ENCODE measurements at places on chromosomes 7 and 10.

- no peak for DNase-seq
Measured at GRCh38 chr10:110841767-110842267, 29.9 kb upstream of the PDCD4 start.

- no peak for DNase-seq
Measured at GRCh38 chr10:110397856-110398255, 93.1 kb upstream of the SMNDC1 start.

DNA sequence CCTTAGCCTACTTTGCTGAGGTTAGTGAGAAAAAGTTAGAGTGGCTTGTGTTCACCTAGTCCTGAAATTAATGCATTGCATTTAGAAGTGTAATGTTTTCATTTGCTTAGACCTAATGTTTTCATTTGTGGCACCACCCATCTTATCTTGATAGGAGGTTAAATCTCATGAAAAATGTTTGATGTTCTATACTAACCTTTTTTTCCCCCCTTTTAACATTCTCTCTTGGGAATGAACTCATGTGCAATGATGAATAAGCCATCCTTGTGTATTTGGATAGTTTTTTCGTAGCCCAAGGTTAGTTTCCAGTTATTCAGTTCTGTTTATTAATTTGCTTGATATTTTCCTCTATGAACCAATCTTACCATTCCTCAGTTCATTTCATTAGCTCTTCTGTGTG, 2.8 kb downstream of the FHIP2A start:
- DNase-seq = no peak

- DNase-seq = no peak
Measured at GRCh38 chr7:77426521-77427051, 10.4 kb upstream of the GSAP start.

DNA sequence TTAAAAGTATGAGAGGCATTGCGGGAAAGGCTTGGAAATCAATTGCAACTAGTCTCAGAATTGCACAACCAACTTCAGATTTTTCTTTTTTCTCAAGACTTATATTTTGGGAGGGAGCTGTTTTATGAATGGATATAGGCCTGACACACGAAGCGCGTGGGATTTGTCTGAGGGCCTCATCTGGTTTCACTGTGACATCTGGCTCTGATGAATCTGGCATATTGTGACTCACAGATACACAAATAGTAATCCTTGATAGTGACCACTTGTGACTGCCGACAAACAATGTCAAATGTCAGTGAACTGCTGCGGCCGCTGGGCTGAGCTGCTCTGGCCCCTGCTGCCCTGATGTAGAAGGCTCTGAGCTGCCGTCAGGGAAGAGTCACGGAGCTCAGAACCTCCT, 655.1 kb downstream of the INHBA start:
- no peak for DNase-seq

DNA sequence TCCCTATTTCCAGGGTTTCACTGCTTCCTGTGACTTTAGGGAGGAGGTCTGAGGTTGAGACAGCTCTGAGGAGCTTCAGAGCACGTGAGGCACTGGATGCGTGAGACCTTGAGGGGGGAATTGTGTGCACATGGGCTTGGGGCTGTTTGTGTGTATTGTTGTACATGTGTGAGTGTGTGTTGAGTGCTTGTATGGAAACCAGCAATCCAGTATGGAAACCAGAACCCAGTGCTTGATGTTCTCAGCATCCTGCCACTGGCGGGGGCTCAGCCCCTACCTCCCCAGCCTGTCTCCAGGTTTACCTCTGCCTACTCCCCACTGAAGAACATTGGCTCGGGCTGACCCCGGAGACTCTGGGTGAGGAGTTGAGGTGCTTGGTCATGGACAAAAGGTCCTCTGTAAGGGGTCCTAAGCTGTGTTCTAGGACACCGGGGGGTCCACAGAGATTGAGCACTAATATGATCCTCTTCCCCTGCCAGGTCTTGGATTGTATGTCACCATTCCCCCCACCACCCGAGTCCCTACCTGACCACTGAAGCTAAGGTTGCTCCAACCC, 20.8 kb downstream of the SFTPD start:
- DNase-seq = no peak

- DNase-seq = no peak
Measured at GRCh38 chr7:109246330-109247077, 676.8 kb downstream of the DNAJB9 start.

- DNase-seq = no peak
Measured at GRCh38 chr7:151900986-151901621, 24.2 kb upstream of the PRKAG2 start.

- DNase-seq = no peak
Measured at GRCh38 chr10:126156012-126156411, 232.3 kb downstream of the ADAM12 start.

DNA sequence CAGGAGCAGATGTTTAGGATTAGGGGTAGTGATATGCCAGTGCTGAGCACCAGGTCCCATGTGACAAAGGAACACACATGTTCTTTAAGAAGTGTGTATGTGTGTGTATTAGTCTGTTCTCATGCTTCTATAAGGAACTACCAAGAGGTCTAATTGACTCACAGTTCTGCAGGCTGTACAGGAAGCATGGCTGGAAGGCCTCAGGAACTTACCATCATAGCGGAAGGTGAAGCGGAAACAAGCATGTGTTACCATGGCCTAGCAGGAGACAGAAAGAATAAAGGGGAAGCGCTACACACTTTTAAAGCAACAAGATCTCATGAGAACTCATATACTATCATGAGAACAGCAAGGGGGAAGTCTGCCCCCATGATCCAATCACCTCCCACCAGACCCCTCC, 22.8 kb upstream of the PDZD8 start:
- no peak for DNase-seq

DNA sequence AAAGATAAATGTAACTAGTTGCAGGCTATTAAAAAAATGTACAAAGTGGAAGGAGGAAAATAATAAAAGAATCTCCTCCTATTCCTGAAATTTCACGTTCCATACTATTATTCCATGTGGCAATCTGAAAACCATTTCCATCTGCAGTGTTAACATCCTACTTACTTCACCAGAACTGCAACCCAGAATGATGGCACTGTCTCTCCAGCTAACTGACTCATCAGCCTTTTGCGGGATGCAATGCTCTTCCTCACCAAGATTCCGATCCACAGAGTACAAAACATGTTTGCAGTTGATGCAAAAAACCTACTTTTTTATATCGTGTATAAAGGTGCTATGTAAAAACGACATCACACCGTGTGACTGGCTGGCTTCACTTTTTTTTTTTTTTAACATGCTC, 50.8 kb downstream of the ESYT2 start:
- no peak for DNase-seq

DNA sequence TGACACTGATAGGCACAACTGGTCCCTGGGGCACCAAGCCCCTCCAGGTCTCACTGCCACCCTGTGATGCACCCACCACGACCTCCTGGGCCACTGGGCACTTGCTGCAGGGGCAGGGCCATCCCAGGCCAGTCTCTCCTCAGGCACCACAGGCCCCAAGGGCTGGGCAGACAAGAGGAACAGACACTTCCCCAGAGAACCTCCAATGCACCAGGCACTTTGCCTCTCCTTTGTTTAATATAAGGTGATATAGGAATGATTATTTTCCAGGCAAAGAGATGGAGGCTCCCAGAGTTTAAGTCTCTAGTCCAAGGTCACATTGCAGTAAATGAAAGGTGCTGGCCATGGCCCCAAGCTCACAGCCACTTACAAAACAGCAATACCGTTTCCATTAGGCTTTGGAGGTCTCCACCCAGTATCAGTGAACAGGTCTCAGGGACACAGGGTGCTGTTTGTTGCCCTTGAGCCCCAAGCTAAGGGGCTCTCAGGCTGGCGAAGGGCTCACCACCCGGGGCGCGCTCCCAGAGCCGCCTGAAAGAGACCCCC, 4.5 kb downstream of the DEPP1 start:
- no peak for DNase-seq

- DNase-seq = no peak
Measured at GRCh38 chr10:96259150-96259549, 12.2 kb downstream of the BLNK start.

DNA sequence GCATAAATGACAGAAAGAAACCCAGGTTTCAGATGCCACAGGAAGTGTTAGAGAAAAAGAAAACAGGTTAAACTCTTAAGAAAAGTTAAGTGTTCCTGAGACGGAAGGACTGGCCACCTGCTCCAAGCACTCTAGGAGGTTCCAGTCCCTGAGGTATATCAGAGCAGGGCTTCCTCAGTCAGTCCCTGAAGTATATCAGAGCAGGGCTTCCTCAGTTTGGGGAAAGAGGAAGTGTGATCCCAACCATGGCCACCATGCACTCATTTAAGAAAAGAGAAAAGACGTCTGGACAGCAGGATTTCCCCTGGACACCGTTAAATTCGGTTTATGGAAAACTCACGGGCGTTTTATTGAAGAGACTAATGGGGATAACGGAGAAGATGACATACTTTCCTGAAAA, 133.4 kb upstream of the PFKP start:
- no peak for DNase-seq

DNA sequence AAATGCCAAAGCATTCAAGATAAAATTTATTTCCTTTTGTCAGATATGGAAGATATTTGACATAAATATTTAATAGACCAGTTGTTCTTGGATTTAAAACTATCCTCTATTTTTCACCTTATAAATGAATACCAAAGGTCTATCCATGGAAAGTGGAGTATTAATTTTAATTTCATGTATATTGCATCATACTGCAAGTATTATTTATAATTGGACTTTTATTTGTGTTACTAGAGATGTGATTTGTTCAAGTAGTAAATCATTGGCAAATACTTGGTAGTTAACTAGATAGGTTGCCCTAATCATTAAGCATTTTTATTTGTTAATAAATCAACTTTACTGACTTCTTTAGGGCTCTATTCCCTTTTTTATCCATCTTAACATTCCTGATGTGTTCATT, 98.1 kb downstream of the CDC14C start:
- DNase-seq = no peak

GRCh38 chr10:121267236-121268003, 330.8 kb downstream of the FGFR2 start:
- no peak for DNase-seq

DNA sequence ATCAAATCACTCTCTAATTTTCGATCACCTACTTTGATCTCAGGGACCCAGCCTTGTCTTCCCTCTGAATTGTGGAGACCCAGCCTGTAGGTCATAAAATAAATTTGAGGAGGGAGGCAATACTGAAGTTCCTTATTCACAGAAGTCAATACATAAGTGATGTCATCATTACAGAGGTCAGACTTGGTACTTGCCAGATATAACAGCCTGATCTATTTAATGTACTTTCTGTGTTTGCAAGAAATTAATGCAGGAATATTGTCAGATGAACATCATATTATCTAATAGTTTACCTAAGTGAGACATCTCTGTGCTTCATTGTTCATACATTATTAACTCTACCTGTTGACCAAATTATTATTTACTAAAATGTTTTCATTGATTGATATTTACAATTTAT, 105.6 kb downstream of the GPAM start:
- no peak for DNase-seq

- no peak for DNase-seq
Measured at GRCh38 chr7:71538210-71538609, 406.3 kb downstream of the GALNT17 start.

DNA sequence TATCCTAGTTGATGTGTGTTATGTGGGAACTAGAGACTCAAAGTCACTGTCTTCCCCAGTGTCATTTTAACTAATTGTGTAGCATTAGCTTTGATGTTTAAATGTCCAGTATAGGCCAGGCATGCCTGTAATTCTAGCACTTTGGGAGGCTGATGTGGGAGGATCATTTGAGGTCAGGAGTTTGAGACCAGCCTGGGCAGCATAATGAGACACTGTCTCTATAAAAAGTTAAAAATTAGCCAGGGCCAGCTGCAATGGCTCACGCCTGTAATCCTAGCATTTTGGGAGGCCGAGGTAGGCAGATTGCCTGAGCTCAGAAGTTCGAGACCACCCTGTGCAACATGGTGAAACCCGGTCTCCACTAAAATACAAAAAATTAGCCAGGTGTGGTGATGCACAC, 24.4 kb downstream of the DDX50 start:
- no peak for DNase-seq

- DNase-seq = no peak
Measured at GRCh38 chr7:52410032-52410431, 625.4 kb upstream of the POM121L12 start.

DNA sequence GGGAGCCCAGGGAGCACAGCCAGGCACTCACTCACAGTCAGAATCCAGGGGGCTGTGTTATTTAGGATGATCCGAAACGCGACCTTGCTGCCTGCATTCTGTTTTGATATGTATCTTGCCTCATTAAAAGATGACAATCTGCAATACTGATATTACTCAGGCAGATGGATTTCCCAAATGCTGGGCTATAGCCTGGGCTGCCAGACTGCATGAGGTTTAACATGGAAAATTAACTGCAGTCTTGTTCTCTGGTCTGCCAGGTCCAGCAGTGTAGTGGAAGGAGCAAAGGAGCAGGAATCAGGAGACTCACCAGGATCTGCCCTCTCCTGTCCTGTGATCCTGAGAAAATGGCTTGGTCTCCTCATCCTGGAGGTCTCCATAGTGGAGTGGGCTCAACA, 258.1 kb downstream of the PAXIP1 start:
- DNase-seq = no peak

DNA sequence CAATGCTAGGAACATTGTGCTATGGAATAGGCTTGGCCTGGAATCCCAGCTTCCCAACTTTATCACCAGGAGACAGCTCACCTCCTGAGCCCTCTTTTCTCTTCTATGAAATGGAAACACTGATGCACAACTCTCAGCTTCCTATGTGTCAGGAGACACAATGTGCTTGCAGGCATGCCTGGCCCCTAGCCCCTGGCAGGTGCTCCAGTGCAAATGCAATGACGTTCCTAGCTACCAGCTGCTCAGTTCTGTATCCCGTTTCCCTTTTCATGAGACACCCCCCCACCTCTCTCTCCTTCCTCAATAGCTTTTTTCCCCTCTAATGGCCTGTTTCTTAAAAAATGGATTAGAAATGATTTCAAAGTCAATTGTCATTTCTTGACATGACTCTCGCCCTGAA, 30.7 kb downstream of the HABP2 start:
- DNase-seq = no peak

- DNase-seq = peak; percentile 65
Measured at GRCh38 chr7:86926732-86927131, 132.7 kb downstream of the ELAPOR2 start.

DNA sequence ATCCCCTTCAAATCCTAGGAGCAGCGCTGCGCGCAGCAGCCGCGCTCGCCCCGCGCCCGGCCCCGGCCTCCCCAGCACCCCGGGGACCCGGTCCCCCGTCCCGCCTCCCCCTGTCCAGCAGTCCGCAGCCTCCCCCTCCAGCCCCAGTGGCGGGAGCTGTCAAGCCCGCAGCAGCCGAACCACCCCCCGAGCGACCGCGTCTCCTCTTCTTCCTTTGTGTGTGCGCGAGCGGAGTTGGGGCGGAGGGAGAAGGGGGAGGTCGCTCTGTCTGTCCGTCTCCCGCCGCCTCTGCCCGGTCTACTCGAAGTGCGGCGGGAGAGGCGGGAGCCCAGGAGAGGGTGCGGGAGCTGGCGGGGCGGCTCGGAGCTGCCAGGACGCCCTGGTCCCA, 375 bp upstream of the CHN2 start:
- no peak for DNase-seq
